ENCODE measurements at places on chromosomes 12 and 14.

- H3K4me3 ChIP-seq, result no peak overlapping the region
- DNase-seq, result no peak
- no peaks in the 10 kb centered on the region for H3K4me1 ChIP-seq
- no peaks in the 10 kb centered on the region for H3K36me3 ChIP-seq
These were observed 147.4 kb upstream of the NUDT4 start for GRCh38 chr12:93230326-93230720.

DNA sequence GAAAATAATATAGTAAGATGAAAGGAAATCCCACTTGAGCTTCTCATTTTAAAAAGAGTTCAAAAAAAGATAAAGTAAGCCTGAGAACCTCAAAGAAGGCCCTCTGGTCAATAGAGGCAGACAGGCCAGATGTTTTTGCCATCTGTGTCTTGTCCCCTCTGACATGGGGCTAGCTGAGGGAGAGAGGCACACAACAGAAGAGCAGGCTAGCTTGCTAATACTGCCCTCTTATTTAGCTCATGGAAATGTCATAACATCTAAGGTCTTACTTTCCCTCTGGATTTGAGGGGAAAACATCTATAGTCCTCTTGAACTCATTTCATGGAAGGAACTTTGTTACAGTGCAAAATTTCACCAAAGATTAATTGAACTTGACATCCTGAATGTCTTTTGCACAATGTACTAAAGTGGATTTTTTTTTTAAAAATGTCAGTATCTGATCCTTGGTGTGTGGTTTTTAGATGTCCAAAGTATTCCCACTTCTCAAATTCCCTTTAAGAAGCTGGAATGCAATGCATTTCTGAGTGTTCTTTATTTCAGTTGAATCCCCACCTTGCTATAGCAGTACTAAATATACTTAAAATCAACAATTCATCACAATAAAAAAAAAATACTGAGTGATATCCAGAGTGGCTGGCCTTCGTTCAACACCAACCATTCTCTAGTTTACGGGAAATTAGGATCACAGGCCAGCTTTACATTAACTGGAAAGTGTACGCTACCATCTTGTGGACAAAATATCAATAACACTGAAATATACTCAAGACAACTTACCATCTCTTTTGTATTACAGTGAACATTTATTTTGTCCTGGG is 176.7 kb downstream of the PAH start:
- no peak overlapping the region for H3K4me3 ChIP-seq
- no peaks in the 10 kb centered on the region for H3K27me3 ChIP-seq
- no peak overlapping the region for H3K27ac ChIP-seq
- no peaks in the 10 kb centered on the region for H3K4me1 ChIP-seq
- DNase-seq, result no peak
- H3K36me3 ChIP-seq, result no peaks in the 10 kb centered on the region

- DNase-seq, result no peak
- no peaks in the 10 kb centered on the region for H3K27me3 ChIP-seq
- H3K4me3 ChIP-seq, result no peak overlapping the region
- no peaks in the 10 kb centered on the region for H3K36me3 ChIP-seq
- H3K4me1 ChIP-seq, result peaks cover 25% of the 10 kb centered on the region
These were observed 85.3 kb downstream of the SLC25A47 start for GRCh38 chr14:100408350-100409002.

DNA sequence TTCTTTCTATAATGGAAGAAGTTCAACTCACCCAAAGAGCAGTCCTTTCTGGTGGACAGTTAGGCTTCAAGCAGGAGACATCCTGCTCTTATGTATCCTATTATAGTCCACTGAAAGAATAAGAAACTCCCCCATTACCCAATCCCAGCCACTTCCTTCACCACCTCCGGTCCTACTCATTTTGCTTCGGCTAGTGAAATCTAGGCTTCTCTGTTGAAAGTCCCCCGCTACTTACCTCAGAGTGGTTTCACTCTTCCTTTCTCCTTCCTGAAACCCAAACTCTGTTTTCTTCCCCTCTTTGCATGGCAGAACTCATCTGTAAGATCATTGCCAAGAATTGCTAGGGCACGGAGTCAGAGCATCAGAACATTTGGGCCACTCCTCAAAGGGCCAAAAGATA is at the start of gene GPR84:
TSS of gene GPR84 (minus strand) at position 74 of the 400 bp plus-strand sequence. CDS start 635 bp downstream, outside the sequence.
- peak within 1 kb of the TSS; percentile 11 for H3K4me3 ChIP-seq
- peak within 1 kb of the TSS; percentile 81 for H3K27ac ChIP-seq
- DNase-seq, result peak; percentile 54
- H3K27me3 ChIP-seq, result peaks cover 23% of the 10 kb centered on the region
- H3K4me1 ChIP-seq, result peaks cover 49% of the 10 kb centered on the region
- no peaks in the 10 kb centered on the region for H3K36me3 ChIP-seq

DNA sequence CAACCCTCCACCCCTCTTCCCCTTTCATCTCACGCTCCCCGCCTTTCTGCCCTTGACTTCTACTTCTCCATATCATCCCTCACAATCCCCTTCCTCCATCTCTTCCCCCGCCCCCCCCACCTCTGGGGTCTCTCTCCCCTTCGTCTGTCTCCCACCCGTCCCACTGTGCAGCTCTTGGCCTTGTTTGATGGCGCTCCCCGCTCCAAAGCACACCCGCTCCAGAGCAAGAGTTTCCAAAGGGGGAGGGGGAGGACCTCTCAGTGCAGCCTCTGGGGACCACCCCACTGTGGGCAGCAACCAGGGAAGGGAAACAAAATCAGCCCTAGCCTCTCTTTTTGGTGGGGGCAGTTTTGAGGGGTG is 774 bp downstream of the CHGA start:
- peaks cover 39% of the 10 kb centered on the region for H3K27me3 ChIP-seq
- H3K36me3 ChIP-seq, result no peaks in the 10 kb centered on the region
- no peak overlapping the region for H3K4me3 ChIP-seq
- peaks cover 5% of the 10 kb centered on the region for H3K4me1 ChIP-seq

DNA sequence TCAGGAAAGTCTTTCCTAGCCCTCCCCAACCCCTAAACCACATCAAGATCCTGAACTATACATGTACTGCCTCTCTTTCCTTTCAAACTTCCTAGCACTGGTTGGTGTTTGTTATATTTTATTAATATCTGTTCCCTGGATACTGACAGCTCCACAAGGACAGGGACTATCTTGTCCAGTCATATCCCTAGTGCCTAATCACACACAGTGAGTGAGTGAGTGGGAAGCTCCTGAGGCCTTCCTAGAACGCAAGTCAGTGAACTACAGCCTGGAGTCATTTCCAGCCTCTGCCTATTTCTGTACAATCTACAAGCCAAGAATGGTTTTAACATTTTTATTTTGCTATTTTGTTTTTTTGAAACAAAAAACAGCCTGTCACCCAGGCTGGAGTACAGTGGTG is 7.5 kb upstream of the ACTR6 start:
- no peak overlapping the region for H3K4me3 ChIP-seq
- no peaks in the 10 kb centered on the region for H3K27me3 ChIP-seq
- H3K4me1 ChIP-seq, result peaks cover 12% of the 10 kb centered on the region
- no peak for DNase-seq

DNA sequence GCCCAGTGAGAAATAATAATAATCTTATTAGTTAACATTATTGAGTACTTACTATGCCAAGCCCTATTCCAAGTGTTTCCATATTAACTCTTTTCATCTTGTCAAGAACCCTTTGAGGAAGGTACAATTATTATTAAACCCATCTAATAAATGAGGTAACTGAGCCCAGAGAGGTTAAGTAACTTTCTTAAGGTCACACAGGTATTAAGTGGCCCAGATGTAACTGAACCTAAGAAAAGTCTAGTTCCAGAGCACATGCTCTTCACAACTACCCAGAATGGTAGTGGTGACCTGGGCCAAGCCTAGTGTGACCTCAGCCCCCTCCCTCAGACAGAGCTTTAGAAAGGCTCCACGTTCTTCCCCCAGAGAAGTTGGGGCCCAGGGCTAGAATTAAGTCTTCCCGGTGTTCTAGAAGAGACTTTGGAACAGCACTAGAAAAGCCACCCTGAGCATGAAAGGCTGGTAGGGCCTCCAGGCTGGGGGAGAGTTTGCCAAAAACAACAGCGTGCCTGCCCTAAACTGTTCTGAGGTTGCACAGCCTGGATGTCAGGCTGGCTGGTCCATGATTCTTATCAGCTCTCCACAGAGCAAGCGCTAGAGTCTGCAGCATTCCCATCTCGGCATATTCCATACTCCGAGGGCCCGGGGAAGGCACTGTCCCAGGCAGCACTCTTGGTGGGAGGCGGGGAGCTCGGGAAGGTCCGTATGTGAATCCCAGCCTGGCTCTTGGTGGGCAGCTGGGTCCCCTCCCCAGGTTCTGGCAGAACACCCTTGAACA is 41.3 kb upstream of the CTDSP2 start:
- H3K27ac ChIP-seq, result no peak overlapping the region
- peaks cover 20% of the 10 kb centered on the region for H3K4me1 ChIP-seq
- DNase-seq, result no peak
- H3K4me3 ChIP-seq, result no peak overlapping the region
- H3K36me3 ChIP-seq, result peaks cover 3% of the 10 kb centered on the region

DNA sequence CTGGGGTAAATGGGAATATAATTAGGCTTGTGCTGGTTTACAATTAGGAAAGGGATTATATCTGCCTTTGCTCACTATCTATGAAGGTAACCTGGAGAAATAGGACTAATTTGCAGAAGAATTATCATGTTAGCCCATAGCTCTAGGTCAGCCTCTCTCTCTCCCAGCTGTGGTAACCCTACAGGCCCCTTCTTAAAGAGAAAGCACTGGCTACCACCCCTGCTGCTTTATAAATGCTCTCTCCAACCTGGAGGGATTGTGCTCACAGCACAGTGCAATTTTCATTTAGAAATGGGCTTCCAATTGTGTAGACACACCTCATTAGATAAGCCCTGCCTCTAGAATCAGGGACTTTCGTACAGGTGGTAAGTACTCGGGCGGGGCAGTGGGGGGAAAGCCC is 22.7 kb upstream of the MGST1 start:
- no peak overlapping the region for H3K4me3 ChIP-seq
- DNase-seq, result no peak
- H3K27me3 ChIP-seq, result no peaks in the 10 kb centered on the region
- no peak overlapping the region for H3K27ac ChIP-seq
- no peaks in the 10 kb centered on the region for H3K36me3 ChIP-seq
- no peaks in the 10 kb centered on the region for H3K4me1 ChIP-seq

- no peaks in the 10 kb centered on the region for H3K27me3 ChIP-seq
- no peak for DNase-seq
- H3K27ac ChIP-seq, result no peak overlapping the region
- H3K4me3 ChIP-seq, result no peak overlapping the region
- H3K36me3 ChIP-seq, result no peaks in the 10 kb centered on the region
- no peaks in the 10 kb centered on the region for H3K4me1 ChIP-seq
These were observed 235.8 kb upstream of the TMTC1 start for GRCh38 chr12:30019366-30020140.

DNA sequence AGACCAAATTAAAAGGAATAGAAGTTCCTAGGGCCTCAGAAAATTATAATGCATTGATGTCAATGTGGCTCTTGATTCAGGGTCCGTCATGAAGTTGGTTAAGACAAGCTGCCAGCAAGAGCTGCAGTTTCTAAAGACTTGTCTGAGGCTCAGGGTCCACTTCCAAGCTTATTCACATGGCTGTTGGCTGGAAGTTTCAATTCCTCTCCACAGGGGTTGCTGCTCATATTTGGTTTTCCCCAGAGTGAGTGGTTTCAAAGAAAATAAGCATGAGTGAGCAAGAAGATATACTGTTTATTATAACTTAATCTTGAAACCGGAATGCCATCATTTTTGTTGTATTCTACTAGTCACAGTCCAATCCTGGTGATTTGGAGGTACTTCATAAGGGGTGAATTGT is 1247.4 kb downstream of the LRFN5 start:
- no peak for DNase-seq
- H3K36me3 ChIP-seq, result no peaks in the 10 kb centered on the region
- H3K4me3 ChIP-seq, result no peak overlapping the region
- H3K4me1 ChIP-seq, result no peaks in the 10 kb centered on the region
- H3K27ac ChIP-seq, result no peak overlapping the region

DNA sequence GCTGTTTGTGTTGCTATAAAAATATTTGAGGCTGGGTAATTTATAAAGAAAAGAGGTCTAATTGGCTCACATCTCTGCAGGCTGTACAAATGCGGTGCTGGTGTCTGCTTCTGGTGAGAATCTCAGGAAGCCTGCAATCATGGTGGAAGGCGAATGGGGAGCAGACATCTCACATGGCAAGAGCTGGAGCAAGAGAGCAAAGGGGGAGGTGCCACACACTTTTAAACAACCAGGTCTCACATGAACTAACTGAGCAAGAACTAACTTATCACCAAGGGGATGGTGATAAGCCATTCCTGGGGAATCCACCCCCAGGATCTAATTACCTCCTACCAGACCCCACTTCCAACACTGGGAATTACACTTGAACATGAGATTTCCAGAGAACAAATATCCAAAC is 300.7 kb upstream of the MDGA2 start:
- H3K27ac ChIP-seq, result no peak overlapping the region
- H3K27me3 ChIP-seq, result no peaks in the 10 kb centered on the region
- H3K4me3 ChIP-seq, result no peak overlapping the region
- H3K4me1 ChIP-seq, result no peaks in the 10 kb centered on the region
- DNase-seq, result no peak
- H3K36me3 ChIP-seq, result no peaks in the 10 kb centered on the region

DNA sequence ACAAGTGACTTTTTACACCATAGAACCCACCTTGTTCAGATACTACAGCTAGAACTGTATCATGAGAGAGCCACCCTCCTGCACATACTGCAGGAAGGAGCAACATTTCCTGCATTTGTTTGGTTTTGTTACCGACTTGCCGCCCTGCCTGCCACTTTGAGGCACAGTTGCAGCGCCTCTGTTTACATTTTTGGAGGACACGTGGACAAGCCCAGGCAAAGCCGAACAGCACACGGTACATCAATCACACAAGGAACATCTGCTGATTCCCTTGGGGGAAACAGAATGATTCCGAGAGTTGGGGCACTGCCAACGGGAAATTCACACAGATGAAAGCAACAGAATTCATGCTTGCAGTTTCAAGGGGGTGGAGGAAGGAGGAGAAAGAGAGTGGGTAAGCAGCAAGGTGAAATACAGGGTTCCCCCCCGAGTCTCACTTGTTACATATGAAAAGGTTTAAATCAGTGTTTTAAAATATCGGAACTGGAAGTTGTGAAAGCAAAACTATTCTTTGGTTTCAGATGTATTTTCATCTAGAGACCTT is 110.7 kb downstream of the BTG1 start:
- peaks cover 78% of the 10 kb centered on the region for H3K4me1 ChIP-seq
- peak; percentile 64 for DNase-seq
- H3K27me3 ChIP-seq, result no peaks in the 10 kb centered on the region
- H3K27ac ChIP-seq, result peak overlapping the region; percentile 90
- H3K4me3 ChIP-seq, result peak overlapping the region; percentile 80
- peaks cover 10% of the 10 kb centered on the region for H3K36me3 ChIP-seq

- H3K27ac ChIP-seq, result no peak overlapping the region
- no peak overlapping the region for H3K4me3 ChIP-seq
- peaks cover 52% of the 10 kb centered on the region for H3K4me1 ChIP-seq
- no peak for DNase-seq
- peaks cover 19% of the 10 kb centered on the region for H3K36me3 ChIP-seq
These were observed 125.4 kb upstream of the ATF1 start for GRCh38 chr12:50638482-50638880.

DNA sequence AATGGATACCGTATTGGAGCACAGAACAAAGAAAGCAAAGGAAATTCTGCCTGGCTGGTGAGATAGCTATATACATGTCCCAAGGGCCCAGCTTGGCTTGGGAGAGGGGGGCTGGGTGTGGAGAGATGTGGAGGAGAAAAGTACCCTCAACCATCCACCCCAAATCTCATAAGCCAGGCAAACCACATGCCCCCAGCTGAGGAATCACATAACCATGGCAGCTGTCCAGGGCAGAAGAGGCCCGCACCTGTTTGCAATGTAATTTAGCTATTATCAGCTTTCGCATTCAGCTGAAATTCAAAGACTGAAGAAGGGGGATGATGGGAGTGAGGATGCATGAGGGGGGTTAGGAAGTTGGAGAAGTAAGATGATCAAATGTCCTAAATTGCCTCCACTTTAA is 196.1 kb downstream of the TBX5 start:
- no peak for DNase-seq
- H3K36me3 ChIP-seq, result no peaks in the 10 kb centered on the region
- no peak overlapping the region for H3K4me3 ChIP-seq
- H3K27ac ChIP-seq, result no peak overlapping the region
